NCI-H2029 (cell line): ENCODE measurements at places on chromosomes 7 and 10.

- DNase-seq: no peak
These were observed 120.0 kb downstream of the ATXN7L1 start for GRCh38 chr7:105756367-105756766.

DNA sequence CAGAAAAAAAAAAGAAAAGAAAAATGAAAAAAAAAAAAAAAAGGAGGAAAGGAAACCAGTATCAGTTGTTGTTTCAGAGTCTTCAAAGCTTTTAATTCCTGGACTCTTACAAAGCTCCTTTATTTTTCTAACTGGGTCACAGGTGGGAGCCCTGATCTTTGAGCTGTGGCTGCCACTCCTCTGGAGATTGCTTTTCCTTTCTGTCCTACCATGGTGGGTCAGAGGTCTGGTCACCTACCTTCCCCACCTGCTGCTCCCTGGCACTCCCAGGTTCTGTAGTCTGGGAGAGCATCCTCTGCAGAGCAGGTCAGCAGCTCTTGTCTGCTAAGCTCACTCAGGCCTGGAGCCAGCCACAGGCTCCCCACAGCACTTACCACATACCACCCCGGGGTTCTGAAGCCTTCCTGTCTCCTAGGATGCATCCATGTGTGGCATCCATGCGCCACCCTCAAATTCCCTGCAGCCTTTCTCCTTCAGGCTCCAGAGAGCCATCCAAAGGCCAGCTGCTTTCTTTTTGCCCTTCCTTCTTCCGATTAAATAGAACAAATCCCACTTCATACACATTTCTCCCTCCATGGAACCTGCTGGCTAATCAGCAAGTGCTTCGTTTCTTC lies 73.2 kb upstream of the TPK1 start:
- no peak for DNase-seq

DNA sequence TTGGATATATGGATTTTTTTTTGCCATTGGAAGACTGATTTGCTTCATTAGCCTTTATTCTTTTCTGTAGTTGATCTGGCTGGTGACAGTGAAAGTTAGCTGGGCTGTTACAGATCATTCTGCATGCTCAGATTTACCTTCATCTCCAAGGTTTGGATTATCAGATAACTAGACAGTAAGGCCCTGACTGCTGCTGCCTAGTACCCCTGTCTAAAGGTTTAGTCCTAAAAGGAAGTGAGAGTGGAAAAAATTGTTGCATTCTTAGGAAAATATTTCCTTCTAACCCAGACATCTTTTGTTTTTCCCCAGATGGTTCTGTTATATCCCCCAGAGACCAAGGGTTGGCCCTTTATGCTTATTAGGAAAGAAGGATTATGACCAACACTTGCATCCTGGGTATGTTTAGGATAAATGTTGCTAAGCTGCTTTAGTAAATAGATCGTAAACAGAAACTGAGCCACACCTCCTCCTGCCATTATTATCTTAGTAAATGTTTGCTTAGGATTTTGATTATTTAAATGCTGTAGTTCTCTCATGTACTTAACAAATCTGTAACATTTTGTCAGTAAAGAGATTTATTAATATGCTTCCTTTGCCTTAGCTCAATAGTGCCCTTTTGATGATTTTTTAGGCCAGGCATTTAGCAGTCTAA lies 44.4 kb downstream of the MCU start:
- peak; percentile 18 for DNase-seq

- DNase-seq: no peak
These were observed 130.1 kb downstream of the SND1 start for GRCh38 chr7:127782075-127782474.

- no peak for DNase-seq
These were observed 105.6 kb downstream of the LHPP start for GRCh38 chr10:124566981-124567835.
